ENCODE measurements at places on chromosomes 7 and 10.

- no peak for DNase-seq
Measured at GRCh38 chr7:20713792-20714191, 72.9 kb downstream of the SP8 start.

- no peak for DNase-seq
Measured at GRCh38 chr10:31683682-31684081, 244.9 kb downstream of the ARHGAP12 start.

GRCh38 chr7:50660040-50660829 lies 95.0 kb upstream of the DDC start:
- DNase-seq, result no peak

GRCh38 chr7:77348371-77348813 lies 67.8 kb downstream of the GSAP start:
- no peak for DNase-seq

GRCh38 chr10:368579-369220 lies 233.4 kb downstream of the ZMYND11 start:
- DNase-seq, result no peak

GRCh38 chr10:11631890-11632587 lies 20.6 kb upstream of the USP6NL start:
- no peak for DNase-seq

DNA sequence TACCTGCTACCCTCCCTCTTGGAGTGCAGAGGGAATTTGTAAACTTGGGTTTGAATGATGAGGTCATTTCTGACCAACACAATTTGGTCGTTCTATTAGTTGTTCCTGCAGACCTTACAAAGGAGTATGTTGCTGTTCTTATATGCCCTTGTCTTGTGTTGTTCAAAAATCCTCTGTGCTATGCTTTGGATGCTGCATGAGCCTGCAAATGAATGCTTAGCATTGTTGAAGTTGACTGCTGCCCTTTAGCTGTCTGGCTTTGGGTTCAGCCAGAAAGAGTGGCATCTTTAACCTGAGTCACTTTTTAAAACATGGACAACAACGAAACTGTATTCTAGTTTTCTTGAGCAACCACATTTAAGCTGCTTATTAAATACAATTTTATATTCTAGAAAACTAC lies 80.3 kb downstream of the SND1 start:
- DNase-seq, result no peak

DNA sequence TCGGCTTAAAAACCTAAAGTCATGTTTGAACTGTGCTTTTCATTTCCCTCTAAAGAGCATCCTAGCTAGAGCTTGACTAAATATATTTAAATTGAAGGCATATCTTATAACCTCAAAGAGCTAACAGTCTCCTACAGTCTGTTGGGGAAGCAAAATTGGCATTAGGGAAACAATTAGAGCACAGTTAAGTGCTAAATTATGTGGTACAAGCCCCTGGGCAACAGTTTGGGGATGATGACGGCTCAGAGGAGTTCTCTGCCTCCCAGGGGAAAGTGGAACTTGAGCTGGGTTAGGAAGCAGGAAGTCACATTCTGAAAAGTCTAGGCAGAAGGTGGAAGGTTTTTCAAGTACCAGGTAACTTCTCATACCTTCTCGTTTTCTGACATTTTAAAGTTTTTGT lies 18.6 kb upstream of the GOT1 start:
- DNase-seq, result no peak

DNA sequence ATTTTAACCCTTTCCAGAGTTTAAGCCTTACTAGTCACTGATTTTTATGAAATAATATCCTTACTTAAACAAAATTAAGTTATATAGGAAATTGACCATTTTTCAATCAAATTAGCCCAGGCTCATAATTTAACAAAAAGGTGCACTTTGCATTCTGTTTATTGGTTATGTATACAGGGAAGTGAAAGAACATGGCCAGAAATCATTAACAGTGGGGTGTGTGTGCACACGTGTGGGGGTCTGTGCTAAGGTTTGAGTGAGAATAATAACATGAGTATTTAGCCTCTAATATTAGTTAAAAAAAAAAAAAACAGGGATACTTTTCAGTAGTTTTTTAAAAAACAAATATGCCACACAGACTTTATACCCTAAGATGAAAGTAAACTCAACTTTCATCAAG lies 510.5 kb upstream of the PFKP start:
- no peak for DNase-seq

DNA sequence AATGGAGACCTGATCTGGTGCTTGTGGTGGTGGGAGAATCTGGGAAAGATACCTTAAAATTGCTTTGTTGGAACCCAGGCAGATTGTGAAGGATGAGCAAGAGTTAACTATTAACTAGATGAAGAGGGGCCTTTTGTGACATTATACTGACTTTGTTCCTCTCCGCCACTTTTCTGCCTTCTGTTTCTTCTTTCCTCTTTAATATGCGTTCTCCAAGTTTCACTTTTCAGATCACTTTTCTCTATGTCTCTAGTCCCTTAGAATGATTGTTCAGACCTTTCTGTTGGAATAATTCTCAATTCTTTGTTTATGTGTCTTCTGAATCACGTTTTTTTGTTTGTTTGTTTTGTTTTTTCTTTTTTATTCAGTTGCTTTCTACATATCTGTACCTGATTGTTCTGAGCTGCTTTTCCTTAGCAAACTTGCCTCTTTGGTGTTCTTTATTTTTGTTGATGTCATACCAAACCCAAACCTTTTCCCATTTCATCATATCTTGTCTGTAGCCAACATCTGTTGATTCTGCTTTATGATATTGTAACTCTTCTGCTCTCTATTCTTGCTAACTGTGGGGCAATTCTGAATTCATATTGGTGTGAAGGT lies 2.8 kb downstream of the BMPR1A start:
- DNase-seq, result peak; percentile 44

GRCh38 chr10:8594176-8594575 lies 539.7 kb downstream of the GATA3 start:
- no peak for DNase-seq

DNA sequence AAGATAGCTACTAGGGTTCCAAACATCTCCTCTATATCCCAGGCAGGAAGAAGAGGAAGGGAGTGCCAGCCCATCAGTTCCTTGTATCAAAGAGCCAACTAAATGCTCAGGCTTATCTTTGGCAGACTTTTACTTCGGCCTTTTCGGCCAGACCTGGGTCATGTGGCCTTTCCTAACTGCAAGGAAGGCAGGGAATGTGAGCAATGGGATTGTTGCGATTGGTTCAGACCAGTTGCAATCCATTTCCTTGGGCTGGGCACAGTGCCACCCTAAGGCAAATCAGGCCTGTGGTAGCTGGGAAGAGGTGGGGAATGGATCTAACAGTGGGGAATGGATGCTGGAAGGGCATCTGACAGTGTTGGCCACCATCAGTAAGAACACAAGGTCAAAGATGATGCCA lies 109.9 kb downstream of the RPS24 start:
- no peak for DNase-seq

- no peak for DNase-seq
Measured at GRCh38 chr7:104206841-104207240, 972 bp downstream of the ORC5 start.

DNA sequence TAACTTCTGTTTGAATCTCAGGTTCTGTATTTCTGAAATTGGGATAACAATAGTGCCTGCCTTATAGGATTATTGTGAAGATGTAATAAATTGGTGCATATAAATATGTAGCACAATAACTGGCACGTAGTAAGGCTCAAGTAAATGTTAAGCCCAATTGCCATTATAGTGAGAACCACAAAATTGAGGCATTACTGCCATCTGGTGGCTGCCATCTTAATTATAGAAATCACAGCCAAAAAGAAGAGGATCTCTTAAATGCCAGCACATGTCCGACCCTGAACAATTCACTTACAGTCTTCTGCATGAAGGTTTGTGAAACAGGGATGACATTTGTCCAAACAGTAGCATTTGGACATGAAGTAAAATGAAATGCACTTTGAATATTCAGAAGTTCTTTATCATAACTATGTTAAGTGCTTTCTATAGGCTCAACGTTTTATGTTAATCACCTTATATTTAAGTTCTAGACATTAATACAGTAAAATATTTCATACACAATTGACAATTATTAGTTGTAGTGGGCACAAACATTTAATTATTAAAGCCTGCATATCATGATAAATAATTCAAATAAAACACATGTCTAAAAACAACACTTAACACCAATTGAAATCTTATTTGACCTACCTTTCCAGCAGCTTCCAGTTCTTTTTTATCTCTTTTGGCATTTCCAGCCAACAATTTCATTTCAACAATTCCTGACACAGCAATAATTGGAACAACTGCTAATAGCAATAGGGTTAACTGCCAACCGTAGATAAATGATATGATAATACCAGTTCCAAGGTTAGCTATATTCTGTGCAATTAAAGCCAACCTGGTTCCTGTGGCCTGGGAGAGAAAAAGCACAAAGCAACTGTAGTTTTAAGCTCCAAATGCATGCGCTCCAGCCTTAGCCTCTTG lies 58.5 kb downstream of the ABCB4 start:
- peak; percentile 59 for DNase-seq

DNA sequence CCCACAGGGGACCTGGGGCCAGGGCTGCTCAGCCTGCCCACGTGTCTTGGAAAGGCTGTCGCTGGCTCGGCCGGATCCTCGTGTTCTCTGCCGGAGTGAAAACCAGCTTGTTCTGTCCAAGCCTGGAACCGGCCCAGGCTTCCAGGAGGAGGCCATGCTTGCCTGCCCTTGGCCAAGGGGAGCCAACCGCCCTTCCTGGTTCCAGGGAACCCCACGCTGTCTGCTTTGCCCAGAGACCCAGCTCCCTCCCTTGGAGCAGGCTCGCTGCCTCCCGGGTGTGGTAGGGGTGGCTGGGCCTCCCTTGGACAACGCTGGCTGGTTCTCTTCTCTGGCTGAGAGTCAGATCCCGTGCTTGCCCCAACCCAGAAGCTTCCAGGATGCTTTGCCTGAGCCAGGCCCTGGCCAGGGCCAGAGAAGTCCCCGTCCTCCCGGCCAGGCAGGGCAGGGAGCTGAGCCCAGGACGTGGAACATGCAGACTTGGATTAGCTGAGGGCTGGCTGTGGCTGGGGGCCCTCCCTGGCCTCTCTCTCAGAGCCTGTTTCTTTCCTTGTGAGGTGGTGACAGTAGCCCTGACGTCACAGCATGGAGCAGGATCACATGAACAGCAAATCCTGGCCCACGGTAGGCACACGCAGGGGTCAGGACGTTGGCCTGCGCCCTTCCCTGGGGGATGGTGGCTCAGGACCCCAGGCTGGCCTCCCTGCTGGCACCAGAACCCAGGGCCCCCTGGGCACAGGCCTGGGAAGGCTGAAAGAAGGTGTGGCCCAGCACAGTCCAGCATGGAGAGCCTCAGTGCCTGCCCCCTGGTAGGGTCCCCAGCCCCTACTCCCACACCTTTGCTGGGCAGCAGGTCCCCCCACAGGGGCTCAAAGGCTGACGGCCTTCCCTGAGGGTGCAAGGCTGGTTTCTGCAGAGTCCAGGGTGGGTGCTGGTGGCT lies 67.5 kb downstream of the PWWP2B start:
- DNase-seq, result no peak

DNA sequence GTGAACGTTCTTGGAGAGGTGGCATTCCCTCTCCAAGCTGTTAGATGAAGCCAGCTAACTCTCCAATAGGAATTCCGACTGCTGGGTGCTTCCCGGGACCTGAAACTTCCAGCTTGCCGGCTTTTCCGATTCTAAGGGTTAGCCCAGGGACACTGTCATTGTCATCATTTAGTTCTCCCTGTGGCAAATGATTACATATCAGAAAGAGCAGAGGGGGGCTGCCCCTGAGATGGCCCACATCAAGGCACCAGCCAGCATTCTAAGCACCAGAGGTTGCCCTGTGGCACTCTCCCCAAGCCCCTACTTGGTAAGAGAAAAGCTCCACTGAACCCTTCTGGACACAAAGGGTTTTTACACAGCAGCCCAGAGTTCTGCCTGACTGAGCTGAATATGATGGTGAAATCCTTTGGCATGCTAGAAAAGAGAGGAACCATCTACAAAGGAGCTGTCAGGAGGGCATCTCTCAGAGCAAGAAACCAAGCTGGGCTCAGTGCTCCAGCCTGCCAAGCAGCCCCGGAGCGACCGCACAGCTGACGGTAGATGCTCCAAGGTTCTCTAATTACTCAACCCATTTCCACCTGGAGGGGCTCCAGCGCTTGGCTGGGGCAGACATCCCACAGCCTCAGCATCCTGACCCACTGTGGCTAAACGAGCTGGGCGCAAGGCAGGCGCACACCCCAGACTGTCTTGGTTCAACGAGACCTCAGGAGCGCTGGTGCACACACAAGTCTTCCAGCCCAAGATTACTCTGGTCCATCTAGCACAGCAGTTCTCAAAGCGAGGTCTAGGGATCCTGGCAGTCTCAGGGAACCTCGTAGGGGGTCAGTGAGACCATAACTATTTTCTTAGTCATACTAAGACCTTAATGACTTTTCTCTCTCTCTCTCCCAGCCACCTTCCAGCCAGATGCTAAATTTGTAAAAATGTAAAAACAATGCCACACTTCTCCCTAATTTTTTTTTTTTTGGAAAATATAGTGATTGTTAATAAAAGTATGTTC lies 160.5 kb downstream of the GFRA1 start:
- DNase-seq, result no peak
